Activated naive CD8-positive, alpha-beta T cell treated with anti-CD3 and anti-CD28 coated beads for 36 hours (primary cell): ENCODE measurements at places on chromosomes 7 and 10. TPM values are rescaled to one million over a fixed set of nuclear protein-coding genes. Genes with fewer than 3 reads are reported as not detected.

Gene LRRD1
- total RNA-seq, result not detected

Gene TET1
- total RNA-seq, result 0.82 TPM

GRCh38 chr10:132665946-132666704 is 119.8 kb downstream of the NKX6-2 start:
- DNase-seq, result no peak

Gene GPR158
- not detected for total RNA-seq
